Activated CD8-positive, alpha-beta T cell treated with anti-CD3 and anti-CD28 coated beads, Interleukin-2, amount 10 ng/mL, durations not matched to agents 7 days and 5 days (primary cell): ENCODE measurements at places on chromosomes 12 and 14. TPM values are rescaled to one million over a fixed set of nuclear protein-coding genes. Genes with fewer than 3 reads are reported as not detected.

SERPINA12 gene
- not detected for total RNA-seq

REP15 gene
- not detected for total RNA-seq

NPFF gene
- not detected for total RNA-seq

IFI27L1 gene
- total RNA-seq, result 34.7 TPM

GPR162 gene
- 0.34 TPM for total RNA-seq

SLC39A5 gene
- not detected for total RNA-seq

CYP27B1 gene
- 2.3 TPM for total RNA-seq

TAS2R13 gene
- 1.0 TPM for total RNA-seq

DNA sequence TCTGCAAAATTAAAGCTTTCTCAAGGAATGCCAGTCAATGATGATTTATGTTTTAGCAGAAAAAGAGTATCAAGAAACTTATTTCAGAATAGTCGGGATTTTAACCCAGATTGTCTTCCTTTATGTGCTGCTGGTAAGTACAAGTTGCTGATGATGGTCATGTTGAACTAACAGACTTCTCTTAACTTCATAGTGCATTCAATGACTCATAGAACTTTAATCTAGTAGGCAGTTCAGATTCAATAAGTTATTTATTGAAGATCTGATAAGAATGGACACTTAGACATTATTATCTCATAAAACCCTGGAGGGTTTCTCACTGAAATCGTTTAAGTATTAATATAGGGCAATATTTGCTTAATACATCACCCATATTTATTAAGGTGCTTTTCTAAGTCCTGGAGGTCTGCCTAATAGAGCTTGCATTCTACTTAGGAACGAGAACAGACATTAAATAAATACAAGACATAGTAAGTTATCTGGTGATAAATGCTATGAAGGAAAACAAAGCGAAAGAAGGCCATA lies 33.8 kb downstream of the TOGARAM1 start:
- DNase-seq, result no peak

- DNase-seq, result peak; percentile 33
Observed at GRCh38 chr14:104224506-104225277, 86.3 kb downstream of the KIF26A start.

GRCh38 chr12:2052826-2053678 lies at the start of gene CACNA1C:
Gene CACNA1C, plus strand, starts transcription at chr12:2052987. Its CDS starts 576 bp downstream, at chr12:2053563.
- peak; percentile 57 for DNase-seq

DNA sequence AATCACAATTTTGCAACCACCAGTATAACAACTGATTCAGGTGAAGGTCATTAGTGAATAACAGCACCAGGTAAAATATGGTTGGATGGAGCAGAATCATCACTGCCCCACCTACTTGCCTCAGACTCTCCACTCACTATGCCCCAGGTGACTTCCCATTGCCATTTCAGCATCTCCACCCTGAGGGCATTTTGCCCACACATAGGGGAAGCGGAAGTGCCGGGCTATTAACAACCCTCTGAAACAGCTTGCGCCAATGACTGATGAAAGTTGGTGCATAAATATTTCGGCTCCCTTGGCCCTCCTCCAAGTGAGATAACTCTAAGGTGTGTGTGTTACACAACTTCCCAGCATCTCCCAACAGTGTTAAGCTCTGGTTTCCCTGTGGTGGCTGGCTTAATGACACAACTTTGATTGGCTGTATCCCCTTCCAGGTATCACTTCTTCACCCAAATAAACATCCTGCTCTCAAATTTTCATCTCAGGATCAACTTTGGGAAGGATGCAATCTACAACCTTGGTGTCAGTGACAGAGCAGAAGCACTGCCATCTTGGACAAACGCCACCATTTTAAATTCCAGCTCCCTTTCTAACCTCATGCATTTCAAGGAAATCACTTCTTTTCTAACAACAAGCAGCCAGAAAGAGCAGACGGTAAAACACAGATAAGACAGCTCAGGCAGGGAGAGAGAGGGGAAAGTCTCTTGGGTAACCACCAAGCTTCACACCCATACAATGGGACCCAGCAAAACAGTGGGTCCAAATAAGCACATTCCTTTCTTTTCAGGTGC lies 73.6 kb upstream of the PPP2R5C start:
- DNase-seq, result no peak

- no peak for DNase-seq
Observed at GRCh38 chr12:83015390-83016217, 328.9 kb downstream of the TMTC2 start.

DNA sequence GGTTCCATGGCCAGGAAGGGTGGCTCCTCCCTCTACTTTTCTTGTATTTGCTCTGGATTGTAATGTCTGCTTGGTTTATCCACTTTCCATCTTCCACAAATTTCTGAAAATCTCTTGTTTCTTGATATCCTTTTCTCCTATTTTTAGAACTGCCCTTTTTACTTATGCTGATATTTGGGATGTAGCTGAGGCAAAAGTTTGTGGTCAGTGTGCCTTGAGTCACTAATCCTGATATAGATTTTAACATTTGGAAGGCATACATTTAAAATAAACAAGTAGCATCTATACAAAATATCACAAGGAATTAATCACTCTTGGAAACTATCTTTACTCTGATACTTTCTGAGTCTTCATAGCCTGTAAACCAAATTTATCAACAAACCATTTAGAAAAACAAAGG lies 11.0 kb downstream of the GRIP1 start:
- DNase-seq, result no peak

GRCh38 chr14:70192915-70193314 lies 4.2 kb upstream of the SLC8A3 start:
- DNase-seq, result no peak

DNA sequence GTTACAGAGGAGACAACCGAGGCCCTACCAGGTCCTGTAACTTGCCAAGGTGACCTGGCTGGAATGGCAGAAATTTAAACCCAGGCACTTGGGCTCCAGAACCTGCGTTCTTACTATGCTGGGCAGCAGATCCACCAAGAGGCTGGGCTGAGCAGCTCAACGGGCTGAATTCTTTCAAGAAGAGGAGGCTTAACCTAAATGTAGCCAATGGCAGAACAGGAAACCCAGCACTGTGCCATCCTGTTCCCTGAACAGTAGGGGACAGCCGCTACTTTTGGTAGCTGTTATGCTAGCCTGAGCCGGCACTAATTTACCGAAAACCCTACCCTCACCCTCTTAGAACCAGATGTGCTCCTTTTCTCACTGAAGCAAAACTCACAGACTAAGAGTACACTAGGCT lies 86.1 kb downstream of the ACTN1 start:
- no peak for DNase-seq

- no peak for DNase-seq
Observed at GRCh38 chr12:52798671-52799504, 3.0 kb upstream of the KRT3 start.

GRCh38 chr14:65082930-65083329 lies 19.4 kb downstream of the MAX start:
- DNase-seq, result no peak

- DNase-seq, result no peak
Observed at GRCh38 chr14:90499121-90499520, 102.3 kb downstream of the CALM1 start.

GRCh38 chr12:131831635-131832041 lies 3.4 kb downstream of the MMP17 start:
- DNase-seq, result no peak

DNA sequence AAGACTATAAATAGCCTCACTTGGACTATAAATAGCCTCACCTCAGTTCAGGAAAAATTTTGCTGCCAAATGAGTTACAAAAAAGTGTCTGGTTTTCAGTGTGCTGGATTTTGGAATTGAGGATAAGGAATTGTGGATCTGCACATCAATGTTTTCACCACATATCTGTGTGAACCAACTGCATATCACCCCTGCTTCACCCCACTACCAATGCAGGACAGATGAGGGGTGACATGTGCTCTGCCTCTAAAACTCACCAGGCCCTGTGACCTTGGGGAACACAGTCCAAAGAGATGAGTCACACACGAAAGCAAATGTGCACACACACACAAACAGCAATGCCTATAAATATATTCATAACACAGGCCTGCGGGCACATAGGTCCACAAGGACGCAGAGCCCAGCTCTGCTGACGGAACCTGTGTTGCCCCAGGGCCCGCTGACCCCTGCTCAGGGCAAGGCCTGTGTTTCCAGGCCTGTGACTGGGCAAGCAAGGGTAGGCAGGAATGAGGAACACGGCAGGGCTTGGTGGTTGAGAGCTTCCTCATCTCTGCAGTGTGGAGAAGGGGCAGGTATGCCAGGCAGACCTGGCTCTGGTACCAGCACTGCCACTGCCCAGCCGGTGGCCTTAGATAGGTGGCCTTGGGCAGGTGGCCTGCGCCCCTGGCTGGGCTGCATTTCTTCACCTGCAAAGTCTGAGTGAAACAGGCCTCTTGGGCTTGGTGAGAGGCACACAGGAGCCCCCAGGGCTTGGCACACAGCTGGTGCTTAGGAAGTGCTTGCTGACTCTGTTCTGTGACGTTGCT lies 82.4 kb downstream of the ARL6IP4 start:
- no peak for DNase-seq

- DNase-seq, result peak; percentile 32
Observed at GRCh38 chr14:54709444-54709843, 142.5 kb downstream of the SAMD4A start.

- no peak for DNase-seq
Observed at GRCh38 chr12:32402170-32402569, 2.8 kb downstream of the FGD4 start.

DNA sequence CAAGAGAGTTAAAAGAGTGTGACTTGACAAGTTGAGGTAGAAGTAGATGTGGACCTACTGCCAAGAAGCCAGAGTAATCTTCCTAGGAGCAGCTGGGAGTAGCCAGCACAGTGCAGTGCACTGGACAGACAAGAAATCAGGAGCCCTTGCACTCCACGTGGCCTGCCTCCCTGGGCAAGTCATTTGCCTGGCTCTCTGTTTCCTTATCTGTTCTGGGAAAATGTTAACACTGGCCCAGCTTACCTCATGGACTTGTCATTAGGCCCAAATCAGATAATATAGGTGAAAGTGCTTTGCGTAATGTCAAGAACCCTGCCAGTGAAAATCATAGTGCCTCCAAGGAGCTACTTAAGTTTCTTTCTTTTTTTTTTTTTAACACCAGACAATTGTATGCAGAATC lies 19.2 kb downstream of the SLC7A8 start:
- no peak for DNase-seq

DNA sequence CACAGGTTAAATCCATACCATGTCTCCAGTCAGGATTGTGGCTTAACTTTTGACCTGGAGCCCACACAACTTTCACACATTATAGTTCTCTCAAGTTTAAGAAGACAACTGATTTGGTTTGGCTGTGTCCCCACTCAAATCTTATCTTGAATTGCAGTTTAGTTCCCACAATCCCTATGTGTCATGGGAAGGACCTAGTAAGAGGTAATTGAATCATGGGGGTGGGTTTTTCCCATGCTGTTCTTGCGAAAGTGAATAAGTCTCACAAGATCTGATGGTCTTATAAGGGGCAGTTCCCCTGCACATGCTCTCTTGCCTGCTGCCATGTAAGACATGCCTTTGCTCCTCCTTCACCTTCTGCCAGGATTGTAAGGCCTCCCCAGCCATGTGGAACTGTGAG lies 38.2 kb upstream of the PARP11 start:
- DNase-seq, result no peak

DNA sequence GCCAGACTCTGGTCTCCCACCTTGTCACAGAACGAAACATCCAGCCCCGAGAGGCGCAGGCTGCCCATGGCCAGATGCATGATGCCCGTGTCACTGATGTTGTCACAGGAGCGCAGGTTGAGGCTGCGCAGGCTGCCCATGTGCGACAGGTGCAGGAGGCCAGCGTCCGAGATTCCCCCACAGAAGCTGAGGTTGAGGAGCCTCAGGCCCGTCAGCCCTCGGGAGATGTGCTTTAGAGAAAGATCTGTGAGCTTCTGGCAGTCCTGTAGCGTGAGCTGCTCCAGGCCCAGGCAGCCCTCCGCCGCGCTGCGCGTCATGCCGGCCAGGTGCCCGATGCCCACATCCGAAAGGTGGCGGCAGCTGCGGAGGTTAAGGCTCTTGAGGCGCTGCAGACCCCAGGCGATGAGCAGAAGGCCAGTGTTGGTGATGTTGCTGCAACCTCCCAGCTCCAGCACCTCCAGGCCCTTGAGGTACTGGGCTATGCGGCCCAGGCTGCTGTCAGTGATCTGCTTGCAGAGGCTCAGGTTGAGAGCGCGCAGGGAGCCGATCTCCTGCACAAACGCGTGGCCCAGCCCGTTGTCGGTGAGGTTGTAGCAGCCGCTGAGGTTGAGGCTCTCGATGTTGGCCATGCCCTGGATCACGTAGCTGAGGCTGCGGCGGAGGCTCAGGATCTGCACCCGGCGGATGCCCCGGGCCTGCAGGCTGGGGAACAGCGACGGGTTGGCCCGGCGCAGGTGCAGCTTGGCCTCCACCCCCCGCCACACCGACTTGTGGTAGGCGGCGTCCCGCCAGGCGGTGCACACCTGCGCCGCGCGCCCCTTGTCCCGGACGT lies 991 bp downstream of the FBXL14 start:
- peak; percentile 72 for DNase-seq

GRCh38 chr14:61654026-61654425 lies 41.3 kb upstream of the HIF1A start:
- no peak for DNase-seq

- no peak for DNase-seq
Observed at GRCh38 chr14:99452968-99453367, 27.7 kb downstream of the SETD3 start.

DNA sequence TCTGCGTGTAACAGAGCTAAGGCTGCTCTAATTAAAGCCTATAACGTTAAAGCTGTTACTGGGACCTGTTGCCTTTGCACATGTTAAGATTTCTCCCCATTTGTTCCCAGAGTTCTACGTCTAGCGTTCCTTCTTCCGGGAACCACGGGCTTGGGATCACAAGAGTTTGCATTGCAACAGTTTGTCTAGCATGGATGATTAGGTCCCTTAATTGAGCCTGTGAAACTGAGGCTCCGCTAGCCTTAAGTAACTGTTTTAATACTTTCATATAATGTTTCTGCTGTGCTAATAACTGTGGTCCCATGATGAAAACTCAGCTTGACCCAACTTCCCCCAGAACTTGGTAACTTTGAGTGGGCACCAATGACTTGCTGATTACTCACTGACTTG lies 16.7 kb upstream of the LYZ start:
- DNase-seq, result no peak

DNA sequence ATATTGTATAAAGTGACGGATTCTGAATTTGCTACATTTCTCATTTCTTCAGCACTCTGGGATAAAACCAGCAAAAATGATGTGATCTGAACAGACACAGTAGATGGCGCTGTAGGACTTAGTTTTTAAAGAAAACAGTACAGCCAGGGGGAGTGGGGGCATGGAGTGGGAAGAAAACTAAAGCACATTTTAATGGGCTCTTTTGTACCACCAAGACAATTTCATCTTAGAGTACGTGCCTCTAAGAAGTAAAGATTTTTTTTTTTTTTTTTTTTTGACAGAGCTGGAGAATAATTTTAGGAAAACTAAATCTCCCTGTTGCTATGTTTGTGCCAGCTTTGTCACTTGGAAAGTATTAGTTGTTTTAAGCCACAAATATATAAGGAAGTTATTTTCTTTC lies 124.4 kb downstream of the RAD51B start:
- DNase-seq, result peak; percentile 68

- DNase-seq, result no peak
Observed at GRCh38 chr12:89230376-89231315, 121.7 kb downstream of the DUSP6 start.
